CD4-positive, alpha-beta memory T cell (primary cell): ENCODE measurements at places on chromosomes 4 and X. TPM values are rescaled to one million over a fixed set of nuclear protein-coding genes. Genes with fewer than 3 reads are reported as not detected.

- H3K4me1 ChIP-seq, result no peaks in the 10 kb centered on the region
- no peaks in the 10 kb centered on the region for H3K27me3 ChIP-seq
- H3K27ac ChIP-seq, result no peak overlapping the region
- DNase-seq, result no peak
Observed at GRCh38 chr4:124866301-124866700, 153.8 kb upstream of the ANKRD50 start.

- H3K4me1 ChIP-seq, result peaks cover 31% of the 10 kb centered on the region
- DNase-seq, result no peak
- H3K27ac ChIP-seq, result no peak overlapping the region
- H3K27me3 ChIP-seq, result no peaks in the 10 kb centered on the region
- H3K36me3 ChIP-seq, result no peaks in the 10 kb centered on the region
- H3K4me3 ChIP-seq, result no peak overlapping the region
Observed at GRCh38 chrX:70029863-70030262, 19.9 kb downstream of the AWAT2 start.

- no peaks in the 10 kb centered on the region for H3K27me3 ChIP-seq
- peaks cover 35% of the 10 kb centered on the region for H3K4me1 ChIP-seq
- DNase-seq, result no peak
- no peak overlapping the region for H3K4me3 ChIP-seq
Observed at GRCh38 chr4:38181286-38181685, 221.1 kb downstream of the PTTG2 start.

- H3K27me3 ChIP-seq, result no peaks in the 10 kb centered on the region
- H3K27ac ChIP-seq, result no peak overlapping the region
- H3K4me1 ChIP-seq, result no peaks in the 10 kb centered on the region
- H3K36me3 ChIP-seq, result no peaks in the 10 kb centered on the region
- no peak overlapping the region for H3K4me3 ChIP-seq
Observed at GRCh38 chr4:80312124-80312523, 23.4 kb upstream of the CFAP299 start.

- no peak overlapping the region for H3K4me3 ChIP-seq
- DNase-seq, result no peak
- no peaks in the 10 kb centered on the region for H3K4me1 ChIP-seq
- H3K27ac ChIP-seq, result no peak overlapping the region
- H3K36me3 ChIP-seq, result no peaks in the 10 kb centered on the region
Observed at GRCh38 chrX:9824554-9824953, 38.3 kb downstream of the SHROOM2 start.

DNA sequence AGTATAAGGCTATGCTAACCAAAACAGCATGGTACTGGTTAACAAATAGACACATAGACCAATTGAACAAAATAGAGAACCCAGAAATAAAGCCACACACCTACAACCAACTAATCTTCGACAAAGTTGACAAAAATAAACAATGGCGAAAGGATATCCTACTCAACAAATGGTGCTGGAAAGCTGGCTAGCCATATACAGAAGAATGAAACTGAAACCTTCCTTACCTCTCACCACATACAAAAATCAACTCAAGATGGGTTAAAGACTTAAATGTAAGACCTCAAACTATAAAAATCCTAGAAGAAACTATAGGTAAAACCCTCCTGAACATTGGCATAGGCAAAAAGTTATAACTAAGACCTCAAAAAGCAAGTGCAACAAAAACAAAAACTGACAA lies 47.2 kb downstream of the RAB28 start:
- no peak overlapping the region for H3K27ac ChIP-seq
- no peak for DNase-seq
- no peaks in the 10 kb centered on the region for H3K27me3 ChIP-seq
- peaks cover 8% of the 10 kb centered on the region for H3K4me1 ChIP-seq
- no peaks in the 10 kb centered on the region for H3K36me3 ChIP-seq

The BMX gene
- total RNA-seq, result not detected
